ENCODE measurements at places on chromosomes 3 and 15.
A peak's percentile ranks its signal among the peaks of the same experiment; 100 is the strongest.

- peak; percentile 5 for DNase-seq
These were observed 985 bp downstream of the VPS13C start for GRCh38 chr15:62059108-62059815.

DNA sequence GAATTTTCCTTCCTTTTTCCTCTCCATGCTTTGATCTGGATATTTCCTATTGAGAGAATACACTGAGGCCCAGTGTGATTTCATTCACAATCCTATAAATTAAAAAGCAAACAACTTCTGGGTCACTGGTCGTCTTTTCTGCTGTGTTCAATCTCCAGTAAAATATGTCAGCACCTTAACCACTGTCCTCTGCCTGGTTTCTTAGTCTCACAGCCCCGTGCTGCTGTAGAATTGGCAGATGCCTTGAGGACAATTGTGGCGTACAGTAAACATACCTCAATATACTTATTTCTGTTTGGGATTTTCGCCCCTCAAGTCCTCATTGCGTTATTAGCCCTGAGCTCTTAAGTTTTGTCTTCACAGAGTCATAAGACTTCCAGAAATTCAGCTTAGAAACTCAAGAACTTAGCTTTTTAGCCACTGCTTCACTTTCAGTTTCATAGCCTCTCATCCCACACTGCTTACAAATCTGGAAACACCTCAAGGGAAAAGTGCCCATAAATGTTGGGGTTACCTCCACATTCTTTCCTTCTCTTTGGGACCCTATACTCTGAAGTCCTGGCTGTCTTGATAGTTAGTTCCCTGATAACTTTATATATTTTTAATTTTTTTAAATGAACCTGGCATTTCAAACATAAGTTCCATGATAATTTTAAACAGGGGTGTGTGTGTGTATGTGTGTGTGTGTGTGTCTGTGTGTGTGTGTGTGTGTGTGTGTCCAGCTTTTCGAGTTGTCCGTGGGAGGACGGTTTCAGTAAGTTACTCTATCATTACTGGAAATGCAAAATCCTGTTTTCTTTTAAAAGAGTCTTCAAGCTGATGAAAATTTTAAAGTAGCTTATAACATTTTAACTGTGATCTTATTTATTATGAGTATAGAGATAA lies 238.4 kb upstream of the CTDSPL start:
- no peak for DNase-seq

GRCh38 chr3:141434255-141434654 lies 52.6 kb upstream of the RASA2 start:
- DNase-seq: no peak

- no peak for DNase-seq
These were observed 54.4 kb downstream of the CD47 start for GRCh38 chr3:108036401-108036800.

DNA sequence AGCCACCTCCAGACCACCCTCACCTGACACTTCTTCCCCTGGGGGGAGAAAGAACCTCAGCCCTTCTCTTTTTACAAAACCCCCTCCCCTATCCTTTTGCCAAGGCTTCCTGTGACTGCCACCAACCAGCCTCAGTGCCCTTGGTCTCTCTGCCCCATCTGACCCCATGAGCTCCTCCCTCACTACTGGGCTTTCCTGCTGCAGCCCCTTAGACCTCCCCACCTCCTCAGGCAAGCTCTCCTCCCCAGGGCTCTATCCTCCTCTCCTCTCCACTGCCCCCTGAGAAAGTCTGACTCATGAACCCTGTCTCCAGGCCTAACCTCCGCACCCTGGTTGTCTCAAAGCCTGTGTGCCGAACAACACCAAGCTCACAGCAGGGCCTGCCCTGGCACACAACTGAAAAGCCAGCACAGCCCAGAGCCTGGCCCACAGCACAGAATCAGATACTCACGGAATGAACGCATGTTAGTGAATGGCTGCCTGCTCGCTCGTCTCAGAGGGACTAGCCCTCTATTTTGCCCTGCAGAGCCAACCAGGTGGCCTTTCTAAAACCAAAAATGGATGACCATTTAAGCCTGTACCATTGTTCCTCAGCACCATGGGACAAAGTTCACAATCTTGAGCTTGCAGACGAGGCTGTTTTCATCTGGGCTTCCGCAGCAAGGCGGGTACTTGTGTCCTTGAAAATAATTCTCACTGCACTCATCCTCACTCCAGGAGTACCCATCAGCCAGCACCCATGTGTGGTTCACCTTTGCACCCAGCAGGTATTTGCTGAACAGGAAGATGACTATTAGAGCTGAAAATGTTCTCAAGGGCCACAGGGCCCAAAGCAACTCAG lies 1.7 kb downstream of the CHDH start:
- DNase-seq: no peak

DNA sequence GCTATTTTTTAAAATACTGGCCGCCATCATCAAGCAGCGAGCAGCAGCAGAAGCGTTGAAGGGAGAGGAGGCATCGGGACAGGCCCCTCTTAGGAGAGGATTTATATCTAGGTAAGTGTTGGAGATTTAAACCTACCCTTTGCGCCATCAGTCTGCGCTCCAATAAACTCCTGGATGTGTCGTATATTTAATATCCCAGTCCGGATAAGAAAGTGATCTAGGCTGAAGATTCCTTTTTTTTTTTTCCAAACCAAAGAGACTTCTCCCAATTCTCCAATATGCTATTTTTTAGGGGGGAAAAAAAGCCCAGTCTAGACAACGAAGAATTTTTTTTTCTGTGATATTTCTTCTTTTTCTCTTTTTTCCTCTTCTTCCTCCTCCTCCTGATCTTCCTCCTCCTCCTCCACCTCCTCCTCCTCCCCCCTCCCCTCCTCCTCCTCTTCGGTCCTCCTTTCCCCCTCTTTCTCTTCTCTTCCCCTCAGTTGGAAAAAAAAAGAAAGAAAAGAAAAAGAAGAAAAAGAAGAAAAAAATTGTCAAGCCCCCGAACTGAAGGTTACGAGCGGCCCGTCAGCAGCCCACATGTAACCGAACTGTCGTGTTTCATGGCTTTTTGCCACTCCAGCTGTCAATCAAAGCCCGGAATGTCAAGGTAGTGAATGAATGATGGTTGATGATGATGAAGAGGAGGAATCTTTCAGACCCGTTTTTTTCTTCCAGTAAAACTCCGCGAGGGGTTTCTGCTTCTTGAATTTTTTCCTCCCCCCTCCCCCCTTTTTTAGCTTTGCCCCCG lies 835 bp downstream of the MEIS2 start:
- peak; percentile 74 for DNase-seq

DNA sequence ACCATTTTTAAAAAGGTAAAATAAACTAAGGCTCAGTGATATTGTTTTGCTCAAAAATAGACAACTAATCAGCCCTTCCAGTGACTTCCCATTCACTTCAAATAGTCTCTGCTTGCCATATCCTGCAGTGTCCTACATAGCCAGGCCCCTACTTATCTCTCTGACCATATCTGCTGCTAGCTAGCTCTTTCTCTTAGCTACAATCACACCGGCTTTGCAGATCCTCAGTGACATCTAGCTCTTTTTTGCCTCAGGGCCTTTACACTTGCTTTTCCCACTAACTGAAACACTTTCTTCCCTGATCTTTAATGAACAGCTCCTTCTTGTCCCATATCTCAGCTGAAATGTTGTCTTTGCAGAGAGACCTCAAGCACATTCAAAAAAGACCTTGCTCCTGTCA lies 161.3 kb downstream of the IL5RA start:
- DNase-seq: no peak

DNA sequence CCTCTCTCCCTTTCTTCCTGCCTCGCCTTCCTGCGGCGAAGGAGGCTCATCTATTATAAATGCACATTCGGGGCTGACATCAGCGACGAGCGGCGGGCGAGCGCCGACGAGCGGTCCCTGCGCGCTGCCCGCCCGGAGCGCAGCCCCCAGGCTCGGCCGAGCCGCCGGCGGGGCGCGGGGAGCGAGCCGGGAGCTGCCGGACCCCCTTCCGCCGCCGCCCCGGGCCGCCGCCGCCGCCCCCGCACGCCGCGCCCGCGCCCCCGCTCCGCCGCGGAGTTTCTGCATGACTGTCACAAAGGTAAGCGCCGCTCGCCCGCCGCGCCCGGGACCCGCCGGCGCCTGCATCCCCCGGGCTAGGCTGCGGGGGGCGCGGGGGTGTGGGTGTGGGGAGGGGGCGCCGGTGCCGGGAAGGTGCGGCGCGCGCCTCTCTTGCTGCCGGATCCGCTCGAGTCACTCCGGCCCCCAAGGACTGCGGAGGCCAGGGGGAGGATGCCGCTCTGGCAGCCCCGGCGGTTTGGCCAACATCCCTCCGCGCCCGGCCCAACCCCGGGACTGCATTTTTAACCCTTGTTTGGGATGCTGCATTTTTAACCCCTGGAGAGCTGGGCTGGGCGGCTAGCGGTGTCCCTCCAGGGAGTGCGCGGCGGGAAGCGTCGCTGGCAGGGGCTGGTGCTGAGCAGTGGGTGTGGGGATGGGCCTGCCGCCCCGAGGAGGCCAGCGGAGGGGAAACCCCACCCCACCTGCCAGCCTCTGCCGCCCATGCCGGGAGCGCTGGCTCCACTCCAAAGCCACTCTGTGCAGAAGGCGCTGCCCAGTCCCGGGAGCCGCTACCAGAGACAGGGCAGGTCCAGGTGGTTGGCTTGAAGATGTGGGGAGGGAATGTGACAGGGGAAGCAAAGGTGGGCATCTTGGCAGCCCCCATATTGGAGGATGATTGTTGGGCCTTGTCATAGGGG lies at the start of gene CORO2B:
Gene CORO2B, plus strand, starts transcription at position 14 of the 956 bp plus-strand sequence. Its CDS starts 270 bp downstream, at position 284.
- peak; percentile 61 for DNase-seq

GRCh38 chr3:196122021-196122687 lies 40.3 kb upstream of the TFRC start:
- no peak for DNase-seq

DNA sequence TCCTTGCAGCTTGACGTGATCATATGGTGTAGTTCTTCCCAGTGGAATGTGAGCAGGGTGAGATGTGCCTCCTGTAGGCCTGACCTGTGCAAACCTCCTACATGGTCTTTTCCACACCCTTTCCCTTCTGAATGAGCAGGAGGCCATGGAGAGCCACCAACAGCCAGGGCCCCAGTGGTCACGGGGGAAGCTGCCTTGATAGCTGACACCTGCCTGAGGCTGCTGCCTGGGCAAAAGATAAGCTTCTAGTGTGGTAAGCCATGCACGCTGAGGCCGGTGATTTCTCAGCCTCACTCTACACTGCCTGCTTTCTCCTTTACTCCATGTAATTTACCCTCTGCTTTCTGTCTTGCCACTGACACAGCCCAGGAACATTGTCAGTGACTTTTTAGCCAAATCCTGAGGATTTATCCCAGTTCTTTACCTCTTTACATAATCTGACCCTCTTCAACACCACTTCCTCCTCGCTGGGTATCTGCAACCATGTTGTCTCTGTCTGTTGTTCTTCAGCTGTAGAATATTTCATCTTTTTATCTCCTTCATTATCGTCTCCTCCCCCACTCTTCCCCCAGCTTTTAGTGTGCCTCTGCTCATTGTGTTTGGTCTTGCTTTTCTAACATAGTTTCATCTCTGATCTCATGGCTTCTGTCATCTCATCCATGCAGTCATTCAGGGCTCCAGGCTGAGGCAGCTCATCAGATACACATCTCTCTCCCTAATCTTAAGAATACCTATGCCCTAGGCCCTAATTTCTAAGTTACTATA lies 11.2 kb upstream of the KBTBD12 start:
- no peak for DNase-seq

DNA sequence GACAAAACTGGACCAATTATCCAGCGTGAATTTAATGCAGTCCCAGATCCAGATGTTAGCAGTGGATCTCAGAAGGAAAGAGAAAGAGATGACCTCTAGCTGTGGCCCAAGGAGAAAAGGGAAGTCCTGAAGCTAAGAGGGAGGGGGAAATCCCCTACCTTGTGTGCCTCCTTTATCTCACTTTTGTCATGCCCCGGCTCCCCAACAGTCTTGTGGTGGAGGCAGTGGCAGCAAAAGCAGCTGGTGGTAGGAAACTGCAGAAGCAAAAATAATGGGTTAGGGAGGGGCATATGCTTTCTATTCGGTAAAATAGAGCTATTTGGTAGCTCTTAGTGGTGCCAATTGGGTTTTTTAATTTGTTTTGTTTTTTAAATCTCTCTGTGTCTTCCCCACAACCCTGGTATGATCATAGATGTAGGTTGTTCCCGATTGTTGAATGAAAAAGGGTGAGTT lies 56.5 kb downstream of the MCTP2 start:
- DNase-seq: no peak

DNA sequence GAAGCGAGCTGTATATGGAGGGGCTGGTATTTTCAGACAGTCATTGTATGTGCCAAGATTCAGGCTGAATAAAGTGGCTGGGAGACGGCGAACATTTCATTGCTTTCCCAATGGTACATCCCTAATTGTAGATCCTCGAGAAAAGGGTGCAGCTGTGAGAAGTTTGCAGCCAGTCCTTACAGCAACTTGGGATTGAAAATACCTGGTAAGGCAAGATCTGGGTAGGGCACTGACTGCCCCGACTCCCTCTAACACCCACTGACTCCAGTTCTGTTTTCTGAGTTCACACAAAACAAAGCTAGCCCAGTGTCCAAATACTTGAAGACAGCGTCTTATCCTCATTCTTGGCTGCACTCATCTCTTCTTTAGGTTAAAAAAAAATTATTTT lies 63.7 kb downstream of the EDEM1 start:
- DNase-seq: no peak

DNA sequence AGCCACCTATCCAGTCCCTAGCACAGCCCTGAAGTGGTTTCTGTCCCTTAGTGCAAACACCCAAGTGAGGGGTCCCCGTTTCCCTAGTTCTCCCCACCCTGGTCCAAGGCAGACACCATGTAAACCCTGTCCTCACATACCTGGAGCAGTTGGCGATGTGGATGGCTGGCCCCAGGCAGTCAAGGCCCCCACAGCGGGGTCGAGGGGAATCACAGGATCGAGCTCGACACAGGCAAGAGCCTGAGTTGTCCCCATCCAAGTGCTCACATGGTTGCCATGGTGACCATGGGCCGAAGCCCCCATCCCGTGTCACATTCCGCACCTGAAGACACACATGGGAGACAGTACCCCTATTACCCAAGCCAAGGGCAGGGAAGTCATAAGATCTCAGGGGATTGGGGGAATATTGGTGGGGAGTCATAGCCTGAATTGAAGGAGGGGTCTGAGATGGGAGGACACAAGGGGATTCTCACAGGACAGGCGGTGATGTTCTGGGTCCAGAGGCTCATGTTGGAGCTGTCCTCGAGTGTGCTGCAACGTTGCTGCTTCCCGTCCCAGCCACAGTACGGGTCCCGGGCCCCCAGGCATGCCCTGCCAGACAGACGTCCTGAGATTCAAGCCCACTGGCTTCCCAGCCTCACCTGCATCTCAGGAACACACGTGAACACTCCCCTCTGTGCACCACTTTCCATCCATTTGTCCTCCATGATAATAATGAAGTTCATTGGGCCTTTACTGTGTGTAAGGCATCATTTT lies 112.1 kb downstream of the SEMA5B start:
- no peak for DNase-seq

GRCh38 chr3:179921951-179922350 lies 114.8 kb downstream of the PEX5L start:
- no peak for DNase-seq
